ENCODE measurements at places on chromosomes 13 and 19.

- DNase-seq: no peak
Measured at GRCh38 chr19:45785781-45786532, 3.7 kb upstream of the DMPK start.

DNA sequence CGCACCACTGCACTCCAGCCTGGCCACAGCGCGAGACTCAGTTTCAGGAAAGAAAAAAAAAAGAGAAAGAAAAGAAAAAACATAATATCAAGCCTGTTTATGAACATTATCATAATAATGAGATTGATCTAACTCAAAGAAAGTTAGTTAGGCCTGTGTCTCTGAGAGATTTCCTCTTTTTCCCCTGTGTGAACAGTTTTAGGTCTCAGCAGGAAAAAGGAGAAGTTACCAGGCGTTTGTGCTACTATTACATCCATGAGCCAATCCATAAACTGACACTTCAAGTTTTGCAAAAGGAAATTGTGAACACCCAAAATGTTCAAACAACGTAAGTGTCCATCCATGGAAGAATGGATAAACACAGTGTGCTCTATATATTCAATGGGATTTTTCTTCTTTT, 3.8 kb downstream of the TARM1 start:
- no peak for DNase-seq

GRCh38 chr13:42891591-42891990, 100.5 kb downstream of the EPSTI1 start:
- no peak for DNase-seq

GRCh38 chr13:25958986-25959385, 92.8 kb downstream of the SHISA2 start:
- no peak for DNase-seq

- DNase-seq: no peak
Measured at GRCh38 chr19:31146015-31146414, 203.2 kb downstream of the TSHZ3 start.

- no peak for DNase-seq
Measured at GRCh38 chr13:105201351-105201750, 1334.1 kb downstream of the EFNB2 start.

DNA sequence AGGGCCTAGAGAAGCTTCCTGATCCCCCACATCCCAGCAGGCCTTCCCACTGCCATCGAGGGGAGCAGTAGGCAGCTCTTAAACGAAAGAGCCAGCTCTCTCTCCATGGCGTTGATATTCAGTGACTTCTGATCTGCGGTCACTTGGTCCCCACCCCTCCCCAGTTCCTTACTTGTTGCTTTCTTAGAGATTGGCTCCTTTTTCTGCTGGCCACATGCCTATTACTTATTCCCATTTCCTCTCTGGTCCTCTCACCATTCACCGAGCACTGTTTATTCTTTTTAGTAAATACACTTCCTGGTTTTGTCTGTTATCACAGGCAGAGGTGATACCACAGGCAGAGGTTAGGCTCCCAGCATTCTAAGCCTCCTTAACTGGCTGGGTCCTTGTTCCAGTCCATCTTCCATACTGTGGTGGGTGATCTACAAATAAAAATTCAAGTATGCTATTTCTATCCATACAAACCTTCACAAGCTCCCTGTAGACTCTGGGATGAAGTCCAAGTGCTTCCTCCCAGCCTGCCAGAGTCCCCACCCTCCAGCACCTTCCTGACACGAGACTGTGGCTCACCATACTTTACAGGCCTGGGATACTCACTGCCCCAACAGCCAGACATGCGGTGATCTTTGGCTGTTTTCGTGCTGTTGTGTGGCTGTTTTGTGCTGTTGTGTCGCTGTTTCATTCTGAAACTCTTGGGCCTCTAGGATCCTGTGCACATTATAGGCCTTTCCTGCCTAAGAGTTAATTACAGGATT, 315.9 kb downstream of the ATP8A2 start:
- no peak for DNase-seq

DNA sequence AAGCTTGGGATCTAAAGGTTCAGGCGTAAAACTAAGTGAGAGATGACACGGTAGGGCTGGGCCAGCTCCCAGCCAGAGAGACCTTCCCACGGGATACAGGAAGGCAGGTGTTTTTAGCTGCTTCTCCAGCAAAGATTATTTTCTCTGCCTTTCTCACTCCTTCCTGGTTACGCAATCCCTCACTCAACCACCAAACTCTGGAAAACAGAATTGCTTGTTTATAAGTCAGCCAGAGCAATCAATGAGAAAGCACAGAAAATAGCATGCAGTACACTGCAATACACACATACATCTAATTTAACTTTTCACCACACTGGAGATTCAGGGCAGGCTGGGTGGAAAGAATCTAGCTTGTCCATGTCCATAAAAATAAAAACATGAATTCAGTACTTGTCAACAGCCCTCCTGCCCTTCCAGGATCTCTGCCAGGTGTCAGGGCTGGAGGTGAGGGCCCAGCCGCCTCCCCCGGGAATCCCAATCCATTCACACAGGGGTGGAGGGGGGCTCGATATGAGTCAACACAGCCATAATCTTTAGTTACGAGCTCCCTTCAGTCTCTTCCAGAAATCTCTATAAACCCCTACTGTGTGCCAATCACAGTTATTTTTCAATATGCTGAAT, 12.2 kb downstream of the RHPN2 start:
- no peak for DNase-seq

GRCh38 chr19:3207461-3208242, 16.8 kb upstream of the CELF5 start:
- DNase-seq: no peak

DNA sequence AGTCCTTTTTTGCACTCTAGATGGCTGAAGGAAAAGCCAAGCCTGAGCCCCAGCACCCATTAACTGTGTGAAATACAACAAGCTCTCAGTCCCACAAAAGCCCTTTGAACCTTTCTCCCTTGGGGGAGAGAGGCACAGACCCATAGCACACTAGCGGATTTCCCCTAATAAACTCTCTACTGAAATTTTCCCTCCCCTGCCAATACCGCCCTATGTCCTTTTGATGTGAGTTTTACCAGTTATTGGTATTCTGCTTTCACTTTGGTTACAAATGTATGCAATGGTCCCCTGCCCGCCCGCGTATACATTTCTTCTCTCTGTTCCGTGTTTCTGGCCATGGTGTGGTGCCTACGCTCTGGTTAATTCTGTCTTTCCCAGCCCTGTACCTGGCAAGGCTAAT, 54.0 kb upstream of the MYO16 start:
- no peak for DNase-seq

GRCh38 chr13:109756778-109757177, 29.6 kb downstream of the IRS2 start:
- no peak for DNase-seq

- DNase-seq: peak; percentile 73
Measured at GRCh38 chr19:49335071-49335783, at the start of gene CD37. CD37 (plus strand) TSS chr19:49335406; CDS start chr19:49335541, 135 bp downstream.

- DNase-seq: no peak
Measured at GRCh38 chr19:48683349-48683748, 10.5 kb upstream of the NTN5 start.

- no peak for DNase-seq
Measured at GRCh38 chr19:40331052-40331451, 17.1 kb downstream of the C19orf47 start.

- no peak for DNase-seq
Measured at GRCh38 chr19:16829822-16830289, 658 bp downstream of the SIN3B start.

DNA sequence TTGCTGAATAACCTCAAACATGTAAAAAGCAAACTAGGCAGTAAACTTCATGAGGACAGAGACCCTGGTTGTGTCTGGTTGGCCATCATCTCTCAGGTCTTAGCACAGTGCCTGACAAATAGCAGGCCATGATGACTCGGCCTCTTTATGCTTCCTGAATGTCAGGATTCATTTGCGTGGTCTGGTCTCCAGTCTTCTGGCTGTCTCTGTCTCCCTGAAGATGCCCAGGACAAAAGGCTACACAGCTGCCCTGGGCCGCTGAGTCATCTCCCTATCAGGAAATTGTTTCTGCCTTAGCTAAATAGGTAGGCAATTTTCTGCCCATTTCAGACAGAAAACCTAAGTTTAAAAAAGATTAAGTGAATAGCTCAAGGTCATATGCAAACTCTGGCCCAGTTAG, 84.1 kb upstream of the FNDC3A start:
- no peak for DNase-seq

- DNase-seq: no peak
Measured at GRCh38 chr19:40266119-40266518, 19.0 kb downstream of the AKT2 start.

DNA sequence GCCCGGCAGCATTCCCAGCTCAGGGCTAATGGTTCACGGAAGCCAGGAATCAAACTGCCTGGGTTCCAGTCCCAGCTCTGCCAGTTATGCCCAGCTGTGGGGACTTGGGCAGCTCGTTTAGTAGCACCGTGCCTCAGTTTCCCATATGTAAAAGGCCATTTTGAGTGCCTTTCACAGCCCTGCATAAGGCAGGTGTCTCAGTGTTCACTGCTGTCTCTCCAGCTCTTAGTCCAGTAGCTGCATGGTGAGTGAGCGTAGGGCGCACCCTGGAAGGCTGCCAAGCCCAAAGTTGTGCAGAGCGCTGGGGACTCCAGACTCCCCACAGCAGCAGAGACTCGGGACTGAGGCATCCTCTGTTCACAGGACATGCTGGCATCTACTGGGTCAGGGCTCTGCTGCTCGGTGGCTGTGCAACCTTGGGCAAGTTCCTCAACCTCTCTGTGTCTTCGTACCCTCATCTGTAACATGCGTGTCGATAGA, 5.5 kb downstream of the RPL28 start:
- no peak for DNase-seq

GRCh38 chr13:49213997-49214916, 5.9 kb upstream of the MLNR start:
- no peak for DNase-seq

DNA sequence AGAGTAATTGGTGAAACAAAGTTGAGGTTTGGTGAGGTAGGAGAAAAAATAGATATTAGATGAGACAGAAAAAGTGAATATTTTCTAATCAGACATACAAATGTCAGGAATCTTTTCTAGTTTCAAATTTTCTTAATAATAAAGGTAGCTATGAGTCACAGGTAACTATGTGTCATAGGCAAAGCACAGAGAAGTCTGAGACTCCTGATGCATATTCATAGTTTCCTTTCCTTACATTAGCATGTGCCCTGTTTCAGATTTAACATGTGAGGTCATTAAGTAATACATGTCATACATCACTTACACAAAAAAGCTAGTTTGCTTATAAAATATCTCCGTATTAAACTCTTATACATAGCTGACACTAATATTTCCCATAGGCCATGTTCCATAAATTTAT, 1141.3 kb upstream of the PCDH20 start:
- no peak for DNase-seq

GRCh38 chr19:45099467-45100191, 6.7 kb downstream of the PPP1R37 start:
- DNase-seq: no peak

DNA sequence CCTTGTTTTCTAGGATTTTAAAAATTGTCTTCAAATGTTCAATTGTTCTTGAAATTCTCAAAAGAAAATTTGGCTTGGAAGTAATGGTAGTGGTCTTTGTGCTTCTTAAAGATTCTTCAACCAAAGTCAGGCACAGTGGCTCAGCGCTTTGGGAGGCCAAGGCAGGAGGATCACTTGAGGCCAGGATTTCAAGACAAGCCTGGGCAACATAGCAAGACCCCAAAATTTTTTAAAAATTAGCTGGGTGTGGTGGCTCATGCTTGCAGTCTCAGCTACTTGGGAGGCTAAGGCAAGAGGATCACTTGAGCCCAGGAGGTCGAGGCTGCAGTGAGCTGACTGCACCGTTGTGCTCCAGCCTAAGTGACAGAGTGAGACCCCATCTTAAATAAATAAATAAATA, 153.5 kb upstream of the ZNF507 start:
- DNase-seq: no peak

GRCh38 chr13:26502826-26503225, 54.7 kb upstream of the WASF3 start:
- no peak for DNase-seq

DNA sequence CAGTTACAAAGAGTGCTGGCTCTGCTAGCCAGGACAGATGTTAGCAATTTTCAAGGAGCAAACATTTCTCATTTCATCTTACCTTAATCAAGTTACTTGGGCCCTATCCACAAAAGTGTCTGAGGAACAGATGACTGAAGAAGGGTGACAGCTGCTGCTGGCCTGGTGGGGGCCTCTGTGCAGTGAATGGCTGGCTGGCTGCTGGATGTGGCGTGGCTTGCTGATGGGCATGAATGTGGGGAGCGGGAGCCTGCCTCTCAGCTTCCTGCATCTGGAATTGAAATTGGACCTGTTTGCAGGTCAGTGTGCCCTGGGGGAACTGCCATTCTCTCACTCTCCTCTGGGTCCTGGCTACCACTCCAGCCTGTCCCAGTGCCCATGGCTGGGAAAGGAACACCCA, 94.7 kb downstream of the RGCC start:
- no peak for DNase-seq

DNA sequence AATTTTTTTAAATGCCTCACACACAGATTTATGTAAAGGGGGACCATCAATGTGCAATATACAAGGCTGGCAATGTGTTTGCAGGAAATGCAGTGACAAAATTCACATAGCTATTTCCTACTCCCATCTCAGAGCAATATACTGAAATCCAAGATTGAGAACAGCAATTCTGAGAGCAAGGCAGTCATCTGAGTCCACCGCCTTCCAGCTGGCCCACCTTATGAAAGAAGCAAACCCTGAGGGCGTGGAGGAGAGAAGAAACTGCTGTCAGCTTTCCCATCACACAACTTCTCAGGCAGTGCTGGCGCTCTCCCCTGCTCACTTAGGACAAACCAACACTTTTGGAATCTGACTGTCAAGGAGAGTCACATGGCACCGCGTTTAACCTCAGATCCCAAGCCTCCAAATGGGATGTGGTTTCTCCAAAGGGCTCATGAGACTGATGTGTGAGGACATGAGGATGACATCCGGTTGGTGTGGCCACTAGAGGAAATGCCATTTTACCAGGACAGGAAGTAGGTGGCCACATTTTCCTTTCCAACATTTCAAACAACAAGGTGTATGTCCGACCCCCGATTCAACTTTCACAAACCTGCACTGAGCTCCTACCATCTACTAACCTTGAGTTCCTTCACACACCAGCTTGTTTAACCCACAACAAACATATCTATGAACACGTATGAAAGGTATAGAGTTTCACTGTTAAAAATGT, 3.7 kb upstream of the DOCK9 start:
- no peak for DNase-seq

DNA sequence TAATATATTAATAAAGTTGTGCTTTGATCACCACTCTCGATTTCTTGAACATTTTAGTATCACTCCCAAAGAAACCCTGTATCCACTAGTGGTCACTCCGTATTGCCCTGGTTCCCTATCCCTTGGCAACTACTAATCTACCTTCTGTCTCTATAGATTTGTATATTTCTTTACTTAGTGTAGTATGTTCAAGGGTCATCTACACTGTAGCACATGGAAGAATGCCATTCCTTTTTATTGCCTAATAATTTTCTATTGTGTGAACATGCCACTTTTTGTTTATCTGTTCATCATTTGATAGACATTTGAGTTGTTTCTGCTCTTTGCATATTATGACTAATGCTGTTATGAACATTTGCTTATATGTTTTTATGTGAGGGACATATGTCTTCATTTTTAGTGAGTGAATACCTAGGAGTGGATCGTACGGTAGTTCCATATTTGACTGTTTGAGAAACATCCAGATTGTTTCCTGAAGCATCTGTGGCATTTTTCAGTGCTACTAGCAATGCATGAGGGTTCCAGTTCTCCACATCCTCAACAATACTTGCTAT, 254.0 kb downstream of the GPC6 start:
- no peak for DNase-seq
